Bronchus fibroblast of lung (primary cell): ENCODE measurements at places on chromosomes 16 and 17. TPM values are rescaled to one million over a fixed set of nuclear protein-coding genes. Genes with fewer than 3 reads are reported as not detected.

CDK5R1 gene
- total RNA-seq = 1.6 and 1.8 TPM in 2 replicates

USP43 gene
- 0.15 and 0.50 TPM in 2 replicates for total RNA-seq

ETV4 gene
- total RNA-seq = 21.4 and 22.0 TPM in 2 replicates

KRTAP17-1 gene
- total RNA-seq = not detected in 2 replicates
